Activated T-cell treated with anti-CD3 and anti-CD28 coated beads, Interleukin-2, amount 50 U/mL, for 24 hours (primary cell): ENCODE measurements at places on chromosomes 2 and 18.

DNA sequence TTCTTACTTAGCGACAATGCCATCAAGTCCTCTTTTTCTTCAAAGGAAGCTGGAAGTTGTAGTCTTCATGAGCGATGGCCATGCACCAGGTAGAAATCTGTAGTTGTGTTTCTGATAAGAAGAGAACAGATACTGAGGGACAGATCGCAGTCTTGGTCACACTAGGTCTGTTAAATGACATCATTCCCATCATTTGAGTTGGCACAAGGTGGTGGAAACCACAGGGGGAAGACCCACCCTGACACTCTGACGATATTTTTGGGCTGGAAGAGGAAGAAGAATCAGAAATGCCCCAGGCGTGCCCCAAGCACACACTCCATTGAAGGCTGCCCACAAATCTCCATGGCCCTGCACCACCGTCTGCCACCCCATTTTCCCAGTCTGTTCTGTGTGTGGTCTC, 89.0 kb upstream of the BOD1L2 start:
- DNase-seq = no peak

- no peak for DNase-seq
These were observed 207.1 kb downstream of the KCNS3 start for GRCh38 chr2:18085593-18085992.

DNA sequence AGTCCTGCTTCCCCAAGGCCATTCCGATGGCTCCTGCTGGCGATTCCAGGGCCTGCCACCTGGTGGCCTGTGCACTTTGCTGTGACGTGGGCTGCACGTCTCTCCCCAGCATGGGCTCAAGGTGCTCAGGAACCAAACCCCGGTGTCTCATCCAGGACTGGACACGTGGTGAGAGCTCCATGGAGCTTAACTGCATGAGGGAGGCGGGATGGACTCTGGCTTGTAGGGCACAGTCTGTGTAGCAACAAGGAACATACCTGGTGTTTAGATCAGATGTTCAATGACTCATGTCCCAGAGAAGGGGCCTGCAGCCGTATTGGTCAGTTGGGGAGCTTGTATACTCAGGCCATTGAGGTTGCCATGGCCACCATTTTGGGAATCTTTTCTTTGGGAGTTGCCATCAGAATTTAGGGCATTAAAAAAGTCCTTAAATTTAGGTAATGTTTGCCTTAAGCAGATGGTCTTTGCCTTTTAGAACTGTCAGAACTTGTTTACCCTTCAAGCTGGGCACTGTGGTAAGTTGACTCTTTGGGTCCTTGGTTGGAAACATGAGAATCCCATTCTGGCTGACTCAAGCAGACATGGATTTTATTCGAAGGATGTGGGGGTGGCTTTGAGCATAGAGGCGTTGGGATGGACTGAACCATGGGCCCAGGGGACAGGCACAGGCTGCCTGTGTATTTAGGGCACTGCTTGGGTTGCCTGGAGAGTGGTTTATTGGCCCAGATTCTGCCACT, 21.0 kb downstream of the AGAP1 start:
- no peak for DNase-seq

DNA sequence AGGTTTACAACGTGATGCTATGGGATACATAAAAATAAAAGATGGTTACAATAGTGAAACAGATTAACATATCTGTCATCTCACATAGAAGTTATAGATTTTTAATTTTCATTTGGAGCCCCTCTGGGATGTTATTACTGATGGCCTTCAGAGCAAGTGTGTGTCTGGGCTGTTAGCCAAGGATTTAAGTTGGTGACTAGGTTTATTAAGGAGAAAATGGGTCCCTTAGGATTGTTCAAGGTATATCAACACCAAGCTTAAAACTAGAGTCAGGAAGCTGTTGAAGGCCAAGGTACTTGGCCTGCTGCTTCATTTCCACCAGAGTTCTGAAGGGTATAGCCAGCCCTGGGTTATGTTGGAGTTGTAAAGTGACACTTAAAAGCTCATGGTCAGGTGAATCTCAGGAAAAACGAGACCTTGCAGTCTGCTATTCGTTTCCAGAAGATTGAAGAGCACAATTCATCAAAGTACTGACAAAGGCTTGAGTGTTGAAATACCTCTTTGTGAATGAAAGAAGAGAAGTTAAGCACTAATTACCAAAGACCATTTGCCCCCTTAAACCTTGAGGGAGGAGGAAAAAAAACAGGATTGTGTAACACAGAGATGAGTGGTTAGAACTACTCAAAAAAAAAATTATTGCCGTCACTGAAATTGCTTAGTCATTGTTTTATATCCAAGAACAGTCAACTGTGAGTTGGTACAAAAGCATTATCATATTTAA, 48.4 kb downstream of the MAP2 start:
- no peak for DNase-seq
